ENCODE measurements at places on chromosomes 4 and X.

GRCh38 chrX:119529345-119530276, 35.6 kb downstream of the STEEP1 start:
- DNase-seq, result no peak

DNA sequence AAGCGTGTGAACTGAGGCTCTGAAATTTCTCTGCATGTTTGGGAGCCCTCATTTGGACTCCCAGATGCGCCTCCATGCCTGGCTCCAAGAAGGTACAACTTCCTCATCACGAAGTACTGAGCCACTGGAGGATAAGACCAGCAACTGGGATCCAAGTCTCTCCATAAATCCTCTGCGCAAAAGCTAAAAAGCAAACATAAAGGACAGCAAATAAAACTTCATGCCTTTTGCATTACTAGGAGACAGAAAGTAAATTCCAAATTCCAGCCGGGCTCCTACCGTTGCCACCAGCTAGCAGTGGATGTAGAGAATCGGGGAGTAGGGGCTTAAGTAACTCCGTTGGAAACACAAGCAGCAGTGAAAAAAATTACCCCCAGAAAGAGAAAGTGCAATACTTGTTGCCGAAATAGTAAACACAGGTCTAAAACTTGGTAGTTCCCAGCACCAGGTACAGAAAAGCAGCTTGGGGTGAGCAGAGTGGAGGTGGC, 477.1 kb upstream of the TENM3 start:
- DNase-seq, result no peak

GRCh38 chrX:41923978-41924683, 777 bp upstream of the CASK start:
- peak; percentile 52 for DNase-seq

DNA sequence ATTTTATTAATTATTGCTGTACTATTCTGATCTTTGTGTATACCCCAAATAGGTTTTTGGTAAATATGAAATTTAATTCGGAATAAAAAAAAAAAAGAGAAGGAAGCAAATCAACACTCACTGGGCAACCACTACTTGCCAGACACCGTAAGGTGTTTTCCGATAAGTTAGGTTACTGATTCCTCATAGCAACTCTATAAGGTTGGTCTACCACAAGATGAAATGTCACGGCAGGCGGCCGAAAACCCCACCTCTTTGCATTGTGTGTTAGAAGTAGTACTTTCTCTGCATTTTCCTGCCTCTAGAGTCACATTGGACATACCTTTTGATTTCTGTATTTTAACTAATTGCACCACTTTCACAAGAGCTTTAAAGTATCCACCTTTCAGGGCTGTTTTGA, 44.5 kb upstream of the RASGEF1B start:
- DNase-seq, result no peak

DNA sequence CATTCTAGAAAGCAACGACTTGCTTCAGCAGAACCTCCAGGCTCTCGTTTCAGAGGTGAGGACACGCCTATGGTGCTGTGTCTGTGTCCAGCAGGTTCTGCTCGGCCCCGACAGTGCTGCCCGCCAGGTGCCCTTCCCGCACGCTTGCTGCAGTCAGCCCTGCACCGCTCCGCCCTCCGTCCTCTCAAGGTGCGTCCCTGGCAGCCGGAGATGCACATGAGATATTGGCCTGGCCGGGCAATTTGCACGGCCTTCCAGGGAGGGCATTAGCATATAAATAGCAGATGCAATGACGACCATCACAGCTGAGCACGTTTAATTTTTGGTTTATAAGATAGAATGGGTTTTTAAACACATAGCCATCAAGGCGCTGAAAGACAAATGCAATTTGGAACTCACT, 14.4 kb downstream of the UVSSA start:
- DNase-seq, result no peak

Data from CD4-positive, alpha-beta T cell treated with Interferon alpha-2 for 1 hour (primary cell).